ENCODE measurements at places on chromosomes 13 and 19.

DNA sequence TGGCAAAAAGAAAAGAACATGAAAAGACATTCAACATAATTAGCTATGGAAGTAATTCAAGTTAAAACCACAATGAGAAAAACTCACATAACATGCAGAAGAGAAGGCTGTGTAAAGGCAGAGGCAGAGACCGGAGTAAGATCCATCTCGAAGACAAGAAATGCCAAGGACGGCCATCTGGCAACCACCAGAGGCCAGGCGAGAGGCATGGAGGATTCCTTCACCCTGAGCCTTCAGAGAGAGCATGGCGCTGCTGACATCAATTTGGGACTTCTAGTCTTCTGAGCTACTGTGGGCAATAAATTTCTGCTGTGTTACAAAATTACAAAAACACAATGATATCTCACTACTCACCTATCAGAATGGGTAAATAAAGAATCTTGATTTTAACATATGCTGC is 381.0 kb downstream of the TSHZ3 start:
- no peak for DNase-seq

DNA sequence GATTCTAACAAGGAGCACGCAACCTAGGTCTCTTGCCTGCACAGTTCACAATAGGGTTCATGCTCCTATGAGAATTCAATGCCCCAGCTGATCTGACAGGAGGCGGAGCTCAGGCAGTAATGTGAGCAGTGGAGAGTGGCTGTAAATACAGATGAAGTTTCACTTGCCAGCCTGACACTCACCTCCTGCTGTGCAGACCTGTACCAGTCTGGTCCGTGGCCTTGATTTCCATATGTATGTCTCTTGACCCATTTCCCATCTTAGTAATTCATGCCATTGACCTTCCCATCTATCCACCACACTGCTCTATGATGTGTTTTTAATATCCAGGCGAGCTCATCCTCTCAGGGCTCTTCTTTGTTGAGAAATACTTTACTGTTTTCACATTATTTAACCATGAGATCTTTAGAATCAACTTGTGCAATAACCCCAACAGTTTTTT is 95.2 kb downstream of the LRCH1 start:
- no peak for DNase-seq

- no peak for DNase-seq
These were observed 113.1 kb downstream of the PCDH9 start for GRCh38 chr13:67117010-67117550.

- no peak for DNase-seq
These were observed 13.5 kb upstream of the TPM4 start for GRCh38 chr19:16062789-16063188.

DNA sequence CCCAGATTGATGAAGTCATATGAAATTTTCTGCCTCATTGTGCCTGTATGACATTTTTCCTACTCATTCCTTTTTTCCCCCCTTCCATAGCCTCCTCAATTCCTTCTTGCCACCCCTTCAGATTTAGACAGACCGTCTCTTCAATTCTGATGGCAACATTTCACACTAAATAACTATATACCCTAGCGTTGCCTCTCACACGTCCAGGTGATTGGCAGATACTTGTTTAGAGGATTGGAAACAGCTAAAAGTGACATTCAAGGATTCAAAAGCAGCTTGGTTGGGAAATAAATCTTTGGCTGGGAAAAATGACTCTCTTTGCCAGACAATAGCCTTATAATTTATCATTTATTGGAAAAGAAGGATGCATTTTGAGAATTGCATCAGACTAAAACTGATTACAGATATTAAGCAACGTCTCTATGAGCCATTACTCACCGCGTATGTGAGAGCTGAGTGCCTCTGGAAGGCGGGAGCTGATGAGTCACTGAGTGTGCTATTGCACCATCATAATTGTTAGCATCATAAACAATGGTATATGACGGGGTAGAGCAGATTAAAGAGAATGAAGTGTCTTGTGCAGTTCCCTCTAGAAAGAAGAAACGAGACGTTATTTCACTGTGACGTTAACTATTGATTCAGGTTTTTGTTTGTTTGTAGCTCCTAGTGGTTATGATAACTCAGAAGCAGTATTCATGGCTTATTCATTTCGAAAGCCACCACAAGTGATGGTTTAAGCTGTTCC is 61.1 kb upstream of the FAM216B start:
- DNase-seq, result no peak

DNA sequence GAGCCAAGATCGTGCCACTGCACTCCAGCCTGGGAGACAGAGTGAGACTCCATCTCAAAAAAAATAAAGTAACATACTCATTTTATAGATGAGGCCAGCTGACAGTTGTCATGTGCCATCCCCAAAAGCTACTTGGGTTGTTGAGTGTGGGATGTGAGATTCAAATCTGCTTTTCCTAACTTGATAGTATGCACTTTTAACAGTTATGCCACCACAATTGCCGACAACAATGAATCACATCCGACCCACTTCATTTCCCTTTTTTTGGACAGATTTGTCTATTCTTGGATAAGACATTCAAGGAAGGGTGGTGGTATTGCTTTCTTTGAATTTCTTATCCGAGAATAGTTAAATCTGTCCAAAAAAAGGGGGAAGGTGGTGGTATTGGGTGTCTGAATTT is 16.3 kb upstream of the DNMT1 start:
- no peak for DNase-seq

- DNase-seq, result no peak
These were observed 36.1 kb downstream of the HPN start for GRCh38 chr19:35077411-35078223.

GRCh38 chr13:49370371-49370770 is 73.5 kb downstream of the CAB39L start:
- DNase-seq, result no peak

GRCh38 chr19:45095496-45096413 is 2.8 kb downstream of the PPP1R37 start:
- no peak for DNase-seq

DNA sequence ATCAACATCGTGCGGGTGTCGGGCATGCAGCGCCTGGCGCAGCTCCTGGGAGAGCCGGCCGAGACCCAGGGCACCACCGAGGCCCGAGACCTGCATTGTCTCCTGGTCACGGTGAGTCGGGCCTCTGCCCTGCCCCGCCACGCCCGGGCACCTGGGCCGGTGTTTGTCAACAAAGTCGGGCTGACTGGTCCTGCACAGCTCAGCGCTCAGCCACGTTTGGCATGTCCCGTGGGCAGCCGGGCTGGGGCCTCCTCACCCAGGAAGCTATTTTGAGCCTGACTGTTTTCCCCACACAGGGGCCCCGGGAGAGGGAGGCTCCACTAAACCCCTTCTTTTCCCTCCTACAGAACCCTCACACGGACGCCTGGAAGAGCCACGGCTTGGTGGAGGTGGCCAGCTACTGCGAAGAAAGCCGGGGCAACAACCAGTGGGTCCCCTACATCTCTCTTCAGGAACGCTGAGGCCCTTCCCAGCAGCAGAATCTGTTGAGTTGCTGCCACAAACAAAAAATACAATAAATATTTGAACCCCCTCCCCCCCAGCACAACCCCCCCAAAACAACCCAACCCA is 1.3 kb downstream of the GADD45B start:
- no peak for DNase-seq

DNA sequence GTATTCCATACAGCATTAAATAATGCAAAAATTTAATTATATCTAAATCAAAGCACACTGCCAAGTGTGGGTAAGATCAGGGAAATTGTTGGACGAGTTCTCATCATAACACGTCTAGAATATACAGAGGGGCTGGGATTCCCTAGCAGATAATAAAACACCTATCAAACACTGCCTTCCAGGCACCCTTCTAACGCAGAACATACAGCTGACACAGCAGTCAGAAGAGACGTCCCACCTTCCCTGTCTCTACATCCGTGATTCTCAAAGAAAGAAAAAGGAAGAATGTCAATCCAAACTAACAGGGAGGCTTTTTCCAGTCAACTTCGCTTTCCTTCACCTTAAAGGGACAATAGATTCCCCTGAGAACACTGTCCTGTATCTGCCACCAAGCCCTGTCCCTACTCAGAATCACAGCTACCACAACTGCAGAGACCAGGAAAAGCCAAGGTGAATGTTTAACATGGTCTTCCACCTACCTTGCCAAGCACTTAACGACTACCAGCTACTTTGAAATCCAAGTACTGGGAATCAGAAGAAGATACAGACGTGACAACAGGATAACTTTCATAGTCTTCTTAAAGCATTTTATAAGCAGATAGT is 38.5 kb downstream of the TBC1D4 start:
- DNase-seq, result no peak

DNA sequence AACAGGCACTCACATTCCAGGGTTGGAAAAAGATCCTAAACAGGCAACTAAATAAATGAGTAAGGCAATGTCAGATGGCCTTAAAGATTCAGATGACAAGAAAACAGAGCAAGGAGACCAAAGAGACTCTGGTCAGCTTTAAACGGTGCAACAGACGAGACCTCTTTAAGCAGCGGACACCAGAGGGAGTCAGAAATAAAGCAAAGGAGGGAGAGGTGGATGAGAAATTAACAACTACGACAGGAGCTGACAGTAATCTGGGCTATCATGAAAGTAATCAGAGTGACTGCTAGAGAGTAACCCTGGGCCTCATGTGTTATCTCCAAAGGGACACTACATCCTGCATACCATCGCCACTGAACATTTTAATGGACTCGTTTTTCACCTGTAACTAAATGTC is 1.1 kb downstream of the ZNF550 start:
- no peak for DNase-seq

GRCh38 chr13:29562786-29563438 is 32.6 kb downstream of the SLC7A1 start:
- no peak for DNase-seq

- DNase-seq, result no peak
These were observed 20.4 kb upstream of the NANOS3 start for GRCh38 chr19:13856497-13856896.

DNA sequence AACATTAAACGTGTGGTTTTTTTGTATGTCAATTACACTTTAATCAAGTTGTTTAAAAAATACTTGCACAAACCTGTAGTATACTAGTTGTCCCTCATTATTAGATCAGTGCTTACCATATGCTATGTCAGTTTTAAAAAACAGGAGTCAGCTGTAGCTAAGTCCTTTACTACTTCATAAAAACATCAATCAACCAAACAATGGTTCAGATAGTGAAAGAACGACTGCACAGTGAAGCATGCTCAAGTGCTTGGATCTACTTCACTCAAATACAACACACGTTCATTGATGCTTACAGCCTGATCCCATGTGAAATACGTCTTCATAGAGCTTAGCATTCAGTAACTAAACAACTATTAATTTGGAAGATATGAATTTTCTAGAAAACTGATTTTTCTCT is 225.0 kb downstream of the FGF14 start:
- DNase-seq, result no peak

DNA sequence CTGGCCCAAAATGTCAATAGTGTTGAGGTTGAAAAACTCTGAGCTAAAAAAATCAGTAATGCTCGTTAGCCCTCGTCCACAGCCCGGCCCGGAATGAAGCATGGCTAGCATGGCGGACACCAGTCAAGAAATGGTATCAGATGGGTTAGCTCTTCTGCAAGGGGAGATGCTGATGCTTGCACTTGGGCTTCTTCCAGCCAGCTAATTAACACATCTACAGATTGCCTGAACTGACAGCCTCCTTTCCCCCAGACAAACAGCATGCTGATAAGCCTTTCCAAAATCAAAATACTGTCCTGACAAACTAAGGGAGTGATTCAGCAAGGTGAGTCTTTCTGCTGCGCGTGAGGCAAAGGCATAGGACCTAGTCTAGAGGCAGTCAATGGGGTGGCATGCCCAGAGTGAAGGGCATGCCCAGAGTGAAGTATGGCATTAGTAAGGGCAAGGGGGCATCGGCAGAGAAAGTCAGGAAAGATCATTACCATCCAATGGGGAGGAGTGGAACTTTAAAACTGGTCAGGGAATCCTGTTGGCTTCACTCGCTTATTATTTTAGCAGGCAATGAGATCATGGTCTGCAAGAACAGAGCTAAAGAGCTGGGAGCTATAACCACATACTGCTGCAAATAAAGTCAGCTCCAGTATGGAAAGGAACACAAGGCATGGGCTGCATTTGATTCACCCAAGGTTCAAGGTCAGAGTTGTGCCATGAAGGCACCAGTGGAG is 30.2 kb upstream of the UBE2L5 start:
- no peak for DNase-seq

DNA sequence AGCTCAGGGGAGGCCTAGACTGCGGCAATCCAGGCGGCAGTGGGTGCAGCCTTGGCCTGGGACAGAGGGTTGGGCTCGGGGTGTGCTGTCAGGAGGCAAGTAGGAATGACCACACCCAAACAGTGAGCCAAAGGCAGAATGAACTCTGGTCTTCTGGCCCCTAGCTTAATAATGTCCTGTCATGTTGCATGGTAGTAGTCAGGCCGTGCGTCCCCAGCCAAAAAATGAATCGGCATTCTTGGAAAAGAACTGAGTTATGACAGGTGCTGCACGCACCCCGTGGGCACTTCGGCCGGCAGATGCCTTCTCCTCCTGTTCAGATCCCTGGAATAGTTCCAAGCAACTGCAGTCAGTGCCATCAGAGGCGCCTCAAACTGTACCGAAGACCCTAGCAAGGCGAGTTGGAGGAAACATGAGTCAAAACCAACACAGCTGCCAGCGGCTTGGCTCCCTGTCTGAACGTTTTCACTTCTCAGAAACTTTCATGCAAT is 55.9 kb downstream of the ATP7B start:
- no peak for DNase-seq

DNA sequence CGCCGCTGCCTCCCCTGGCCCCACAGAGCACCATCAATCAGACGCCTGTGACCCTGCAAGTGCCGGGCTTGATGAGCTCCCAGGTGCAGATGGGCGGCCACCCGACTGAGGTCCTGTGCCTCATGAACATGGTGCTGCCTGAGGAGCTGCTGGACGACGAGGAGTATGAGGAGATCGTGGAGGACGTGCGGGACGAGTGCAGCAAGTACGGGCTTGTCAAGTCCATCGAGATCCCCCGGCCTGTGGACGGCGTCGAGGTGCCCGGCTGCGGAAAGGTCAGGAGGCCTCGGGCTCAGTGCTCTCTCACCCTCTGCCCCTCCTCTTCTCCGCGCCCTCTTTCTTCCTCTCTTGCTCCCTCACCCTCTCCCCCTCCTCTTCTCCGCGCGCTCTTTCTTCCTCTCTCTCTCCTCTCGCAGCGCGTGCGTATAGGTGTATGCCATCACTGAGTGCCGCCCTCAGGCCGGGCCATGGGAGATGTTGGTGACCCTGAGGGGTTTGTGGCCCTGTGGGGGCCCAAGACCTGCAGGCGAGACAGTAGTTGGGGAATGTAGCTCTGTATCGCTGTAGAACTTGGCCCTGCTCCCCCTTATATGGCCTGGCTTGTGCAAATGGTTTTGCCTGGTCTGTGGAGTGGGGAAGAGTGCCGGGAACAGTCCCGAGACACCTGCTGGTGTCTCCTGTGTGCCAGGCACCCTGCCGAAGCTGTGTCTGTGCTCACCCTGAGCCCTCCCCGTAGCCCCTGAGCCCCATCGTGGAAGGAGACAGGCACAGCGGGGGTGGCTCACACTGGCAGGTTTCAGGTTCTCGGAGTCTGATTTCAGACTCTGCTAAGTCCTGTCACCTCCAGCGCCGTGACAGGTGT is 5.4 kb upstream of the EPN1 start:
- DNase-seq, result no peak

GRCh38 chr13:102757006-102757405 is 16.6 kb downstream of the TEX30 start:
- DNase-seq, result no peak
